T-helper 2 cell (primary cell): ENCODE measurements at places on chromosomes 6 and 20.

DNA sequence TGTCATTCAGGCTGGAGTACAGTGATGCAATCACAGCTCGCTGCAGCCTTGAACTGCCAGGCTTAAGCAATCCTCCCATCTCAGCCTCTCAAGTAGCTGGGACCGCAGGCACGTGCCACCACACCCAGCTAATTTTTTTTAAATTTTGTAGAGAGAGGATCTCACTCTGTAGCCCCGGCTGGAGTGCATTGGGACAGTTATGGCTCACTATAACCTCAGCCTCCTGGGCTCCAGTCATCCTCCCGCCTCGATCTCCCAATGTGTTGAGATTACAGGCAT lies 86.5 kb downstream of the SERAC1 start:
- DNase-seq = no peak

DNA sequence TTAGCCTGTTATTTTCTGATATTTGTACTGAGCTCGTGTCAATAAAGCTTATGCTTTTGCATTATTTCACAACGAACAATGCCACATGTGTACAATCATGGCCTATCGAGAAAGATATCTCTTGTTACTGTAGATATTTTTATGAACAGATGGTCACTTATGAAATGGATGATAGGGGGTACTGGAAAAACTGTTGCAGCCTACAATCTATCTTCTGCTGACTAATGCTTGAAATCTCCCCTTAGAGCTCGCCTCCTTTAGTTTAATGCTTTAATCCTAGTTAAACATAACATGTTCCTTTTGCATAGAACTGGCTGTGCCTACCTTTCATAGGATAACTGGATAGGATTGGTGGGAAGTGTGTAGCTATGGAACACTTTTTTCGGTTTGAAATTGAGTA lies 296.2 kb downstream of the FARS2 start:
- no peak for DNase-seq

DNA sequence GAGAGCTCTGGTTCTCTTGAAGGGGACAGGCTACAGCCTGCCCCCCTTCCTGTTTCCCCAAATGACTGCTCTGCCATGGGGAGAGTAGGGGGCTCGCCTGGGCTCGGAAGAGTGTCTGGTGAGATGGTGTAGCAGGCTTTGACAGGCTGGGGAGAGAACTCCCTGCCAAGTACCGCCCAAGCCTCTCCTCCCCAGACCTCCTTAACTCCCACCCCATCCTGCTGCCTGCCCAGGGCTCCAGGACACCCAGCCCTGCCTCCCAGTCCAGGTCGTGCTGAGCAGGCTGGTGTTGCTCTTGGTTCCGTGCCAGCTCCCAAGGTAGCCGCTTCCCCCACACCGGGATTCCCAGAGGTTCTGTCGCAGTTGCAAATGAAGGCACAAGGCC lies 9.8 kb downstream of the VEGFA start:
- DNase-seq = no peak

DNA sequence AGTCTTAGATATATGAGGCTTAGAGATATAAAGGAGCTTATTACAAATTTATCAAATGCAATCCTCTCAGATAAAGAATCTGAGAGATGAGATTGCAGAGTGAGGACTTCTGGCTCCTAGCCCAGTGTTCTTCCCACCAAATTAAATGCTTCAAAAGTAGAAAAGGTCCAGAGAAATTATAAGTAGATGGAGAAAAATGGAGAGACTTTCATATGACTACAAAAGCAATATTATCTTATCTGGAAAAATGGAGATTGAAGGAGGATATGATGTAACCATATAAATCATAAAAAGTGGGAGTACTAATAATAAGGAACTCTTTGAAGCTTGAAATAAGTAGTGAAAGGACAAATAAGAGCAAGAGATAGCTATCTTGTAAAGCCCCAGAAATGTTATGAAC lies 2.8 kb downstream of the KCTD20 start:
- DNase-seq = no peak

DNA sequence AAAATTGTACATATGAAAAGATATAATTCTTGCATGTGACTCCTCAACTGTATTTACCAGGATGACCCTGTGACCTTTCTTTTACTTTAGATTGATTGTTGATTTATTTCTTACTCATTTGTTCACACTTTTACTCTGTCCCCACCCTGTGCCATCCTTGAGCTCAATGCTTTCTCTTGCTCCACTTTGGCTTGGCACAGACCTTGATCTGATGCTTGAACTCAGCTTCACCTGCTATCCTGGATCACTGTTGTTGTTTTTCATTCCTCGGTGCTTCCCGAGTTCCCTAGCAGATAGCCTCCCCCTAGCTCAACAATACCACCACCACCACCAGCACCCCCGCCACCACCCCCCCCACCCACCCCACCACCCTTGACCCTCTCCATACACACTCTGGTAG lies 102.1 kb downstream of the EYA4 start:
- DNase-seq = no peak

DNA sequence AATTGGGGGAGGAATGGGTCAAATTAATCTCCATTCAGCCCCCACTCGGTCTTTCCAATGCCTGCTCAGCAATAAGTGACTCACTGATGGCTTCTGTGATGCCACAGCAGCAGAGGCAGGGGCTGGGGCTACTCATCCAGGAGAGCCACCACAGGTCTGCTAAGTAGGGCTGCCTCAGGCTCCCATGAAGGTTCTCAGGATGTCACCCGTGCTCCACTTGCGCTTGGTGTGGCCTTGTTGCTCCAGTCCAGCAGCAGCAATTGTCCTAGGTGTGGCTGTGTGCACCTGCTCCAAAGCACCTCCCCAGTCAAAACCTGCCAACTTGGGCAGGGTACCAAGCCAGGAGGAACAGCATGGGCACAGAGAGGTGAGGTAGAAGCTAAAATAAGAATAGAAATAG lies 627 bp upstream of the LY6G6C start:
- no peak for DNase-seq

DNA sequence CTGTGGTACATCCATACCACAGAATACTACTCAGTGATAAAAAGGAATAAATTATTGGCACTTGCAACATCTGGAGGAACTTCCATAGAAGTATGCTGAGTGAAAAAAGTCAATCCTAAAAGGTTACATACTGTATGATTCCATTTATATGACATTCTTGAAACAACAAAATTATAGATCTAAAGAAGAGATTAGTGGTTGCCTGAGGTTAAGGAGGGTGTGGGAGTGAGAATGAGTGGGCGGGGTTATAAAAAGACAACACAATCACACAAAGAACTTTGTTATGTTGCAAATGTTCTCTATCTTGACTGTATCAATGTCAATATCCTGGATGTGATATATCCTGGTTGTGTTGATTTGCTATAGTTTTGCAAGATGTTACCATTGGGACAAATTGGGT lies 21.2 kb downstream of the SNRPB start:
- peak; percentile 74 for DNase-seq

DNA sequence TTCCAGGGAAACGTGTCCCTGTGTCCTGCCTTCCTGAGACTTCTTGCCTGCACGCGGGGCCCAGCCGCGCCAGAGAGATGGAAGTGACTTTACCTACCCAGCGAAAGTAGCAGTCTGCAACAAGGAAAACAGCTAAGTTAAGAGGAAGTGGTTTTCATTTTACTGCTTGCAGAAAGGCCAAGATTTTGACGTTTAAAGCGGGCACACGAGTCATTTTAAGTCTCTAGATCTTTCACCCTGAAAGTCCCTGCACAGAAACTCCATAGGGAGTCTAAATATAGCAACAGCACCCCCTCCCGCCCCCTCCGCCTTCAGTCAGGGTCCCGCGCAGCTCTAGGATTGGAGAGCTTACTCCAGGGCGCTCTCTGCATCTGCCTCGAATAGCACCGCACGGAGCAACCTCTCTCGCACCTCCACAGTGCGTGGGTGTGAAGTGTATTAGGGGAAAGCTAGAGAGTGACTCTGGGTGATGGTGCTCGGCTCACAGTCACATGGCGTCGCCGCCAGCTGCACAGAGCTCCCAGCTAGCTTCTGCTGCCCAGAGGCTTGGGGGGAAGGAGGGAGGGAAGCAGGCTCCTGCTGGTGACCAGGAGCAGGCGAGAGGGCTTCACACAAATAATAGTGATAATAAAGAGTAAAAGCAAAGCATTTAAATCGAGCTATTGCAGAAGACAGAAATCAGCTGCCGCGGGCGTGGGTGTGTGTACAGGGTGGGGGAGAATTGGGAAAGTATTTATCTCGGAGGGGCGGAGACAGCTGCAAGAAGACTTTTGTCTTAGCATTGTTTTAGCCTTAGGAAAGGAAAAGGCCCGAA lies 1.8 kb upstream of the KCNQ5 start:
- peak; percentile 49 for DNase-seq
